Islet precursor cell (in vitro differentiated cells): ENCODE measurements at places on chromosomes 4 and X.

DNA sequence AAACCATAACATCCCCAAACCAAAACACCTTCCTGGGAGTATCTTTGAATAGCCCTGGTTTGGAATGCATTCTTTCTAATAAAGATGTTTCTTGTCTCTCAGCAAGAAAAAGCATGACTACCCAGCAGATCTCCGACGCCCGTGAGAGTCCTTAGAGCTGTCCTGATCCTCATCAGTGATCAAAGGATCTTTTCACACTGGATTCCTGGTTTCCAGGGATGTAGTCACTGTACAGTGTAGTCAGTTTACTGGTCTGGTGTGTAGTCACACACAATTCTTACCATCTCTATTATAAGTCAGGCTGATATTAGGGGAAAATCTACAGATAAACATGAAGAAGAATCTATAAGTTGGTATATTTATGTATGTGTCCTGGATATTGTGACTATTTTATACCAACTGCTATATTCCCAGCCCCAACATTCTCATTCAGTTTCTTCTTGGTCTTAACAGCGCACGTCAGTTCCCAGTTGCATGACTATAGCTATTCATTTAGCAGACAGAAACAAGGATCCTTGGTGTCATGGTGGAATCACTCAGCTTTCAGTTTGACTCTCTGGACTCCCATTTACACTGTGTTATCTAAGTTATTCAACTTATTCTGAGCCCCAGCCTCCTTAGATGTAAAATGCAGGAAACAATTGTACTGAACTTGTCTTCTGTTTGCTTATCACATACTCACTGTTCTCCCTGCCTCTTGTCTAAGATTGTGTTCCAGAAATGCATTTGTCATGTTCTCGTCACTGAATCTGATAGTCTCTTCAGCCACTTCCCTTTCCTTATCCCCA, 68.3 kb downstream of the SLIT2 start:
- peak; percentile 54 for DNase-seq

DNA sequence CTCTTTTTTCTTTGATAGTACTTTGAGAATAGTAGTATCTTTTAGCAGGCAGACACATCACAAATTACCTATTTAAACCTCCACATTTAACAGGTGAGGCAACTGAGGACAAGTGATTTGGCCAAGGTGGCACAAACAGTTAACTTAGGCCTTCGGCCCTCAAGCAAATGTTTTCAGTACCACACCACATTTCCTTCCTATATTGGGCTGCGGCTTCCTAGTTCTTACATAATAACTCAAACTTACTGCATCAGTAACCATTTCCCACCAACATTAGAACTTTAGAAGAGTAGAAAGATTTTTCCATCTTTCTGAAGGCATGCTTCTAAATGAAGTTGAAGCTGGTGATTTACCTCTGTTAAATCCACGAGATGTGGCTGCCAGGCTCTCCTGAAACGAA, 63.2 kb upstream of the SLC4A4 start:
- DNase-seq, result no peak

GRCh38 chr4:3263053-3263875, 14.3 kb downstream of the MSANTD1 start:
- no peak for DNase-seq

DNA sequence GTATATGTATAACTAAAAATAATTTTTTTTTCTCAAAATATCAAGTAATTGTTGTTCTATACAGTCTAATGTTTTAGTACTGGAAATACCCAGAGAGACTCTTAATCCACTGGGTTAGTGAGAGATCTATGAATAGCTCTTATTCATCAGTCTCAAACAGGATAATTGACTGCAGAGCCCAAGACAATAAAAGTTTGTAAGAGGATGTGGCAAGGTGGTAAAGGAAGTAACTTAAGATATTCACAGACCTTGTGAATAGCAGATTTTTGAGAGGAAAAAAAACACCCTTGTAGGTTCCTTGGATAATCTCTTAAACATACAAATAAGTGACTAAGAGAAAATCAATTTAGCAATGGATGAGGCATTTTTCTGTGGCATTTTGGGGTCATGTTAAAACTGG, 210.9 kb upstream of the FAM241A start:
- no peak for DNase-seq

DNA sequence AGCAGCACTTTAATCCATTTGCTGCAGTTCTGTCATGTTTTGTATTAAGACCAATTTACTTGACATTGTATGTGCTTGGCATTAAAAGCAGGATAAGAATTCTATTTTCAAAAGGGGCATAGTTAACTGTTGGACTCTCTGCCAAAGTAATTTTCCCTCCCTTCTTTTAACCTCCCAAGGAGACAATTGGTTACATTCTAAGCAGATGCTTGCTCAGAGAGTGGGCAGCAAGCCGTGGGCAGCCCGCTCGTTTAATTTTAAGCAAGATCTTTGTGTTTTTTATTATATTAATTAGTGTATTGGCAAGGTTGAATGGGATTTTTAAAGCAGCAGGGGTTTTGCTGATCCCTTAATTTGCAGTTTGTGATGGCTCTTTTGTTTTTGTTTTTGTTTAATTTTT, 37.1 kb upstream of the KLHL8 start:
- no peak for DNase-seq

- DNase-seq, result no peak
Measured at GRCh38 chrX:11929476-11929875, 171.4 kb downstream of the MSL3 start.

DNA sequence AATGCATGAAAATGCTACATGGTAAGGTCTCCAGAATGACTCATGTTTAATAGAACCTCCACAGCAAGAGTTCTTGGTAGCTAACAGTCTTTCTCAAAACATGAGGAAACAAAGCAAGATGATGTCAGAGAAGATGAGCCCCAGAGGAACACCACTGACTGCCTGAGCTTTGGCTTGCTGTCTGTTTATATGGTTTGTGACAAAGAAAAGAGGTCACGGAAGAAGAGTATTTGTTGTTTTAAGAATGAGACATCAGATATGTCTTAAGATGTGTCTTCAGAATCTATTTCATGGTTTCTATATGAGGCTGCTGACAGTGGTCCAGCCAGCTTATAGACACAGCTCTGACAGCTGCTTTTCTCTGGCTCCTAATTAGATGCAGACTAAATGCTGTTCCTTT, 18.8 kb upstream of the AREG start:
- DNase-seq, result no peak

DNA sequence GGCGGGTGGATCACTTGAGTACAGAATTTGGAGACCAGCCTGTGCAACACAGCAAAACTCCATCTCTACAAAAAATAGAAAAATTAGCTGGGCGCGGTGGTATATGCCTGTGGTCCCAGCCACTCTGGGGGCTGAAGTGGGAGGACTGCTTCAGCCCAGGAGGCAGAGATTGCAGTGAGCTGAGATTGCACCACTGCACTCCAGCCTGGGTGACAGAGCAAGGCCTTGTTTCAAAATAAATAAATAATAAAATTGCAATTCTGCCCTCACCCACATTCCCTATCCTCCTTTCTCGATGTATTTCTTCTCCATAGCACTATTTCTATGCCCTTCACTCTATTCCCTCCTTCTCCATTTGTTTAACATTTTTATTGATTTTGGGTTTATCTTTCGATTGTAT, 8.7 kb upstream of the SLAIN2 start:
- DNase-seq, result no peak

DNA sequence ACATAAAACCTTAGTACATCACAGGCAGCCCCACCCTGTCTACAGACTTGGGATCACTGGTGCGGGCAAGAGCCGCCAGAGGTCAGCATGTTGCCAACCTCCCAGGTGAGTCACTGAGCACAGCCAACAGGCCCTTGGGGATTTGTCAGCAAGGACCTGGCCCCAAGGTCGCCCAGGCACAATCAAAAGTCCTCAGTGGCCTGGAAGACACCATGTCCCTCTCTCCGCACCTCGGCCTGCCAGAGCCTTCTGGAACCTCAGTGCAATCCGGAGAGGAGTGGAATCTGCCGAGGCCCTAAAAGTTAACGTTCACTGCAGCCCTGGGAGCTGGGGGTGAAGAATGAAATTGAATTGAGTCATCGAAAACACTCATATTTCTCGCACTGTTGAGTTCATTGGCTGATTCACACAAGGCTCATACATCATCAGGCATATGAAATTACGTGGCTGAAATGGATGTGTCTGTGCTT, 74.3 kb downstream of the WFS1 start:
- peak; percentile 76 for DNase-seq

GRCh38 chrX:13752646-13753045, 18.1 kb downstream of the OFD1 start:
- DNase-seq, result no peak

- DNase-seq, result no peak
Measured at GRCh38 chrX:11470250-11470974, 177.2 kb downstream of the AMELX start.
